ENCODE measurements at places on chromosomes 7 and 10. TPM values are rescaled to one million over a fixed set of nuclear protein-coding genes. Genes with fewer than 3 reads are reported as not detected.

The AS3MT gene
- total RNA-seq = 7.0 TPM

The UPF2 gene
- 18.3 TPM for total RNA-seq

The RBP3 gene
- total RNA-seq = not detected

The CALML3 gene
- total RNA-seq = not detected

The SEMA4G gene
- total RNA-seq = 0.81 TPM

The SNX10 gene
- 2.5 TPM for total RNA-seq

The H2BK1 gene
- total RNA-seq = not detected

The HOGA1 gene
- 0.08 TPM for total RNA-seq

The NUTM2E gene
- total RNA-seq = not detected

The PON2 gene
- total RNA-seq = 52.5 TPM

The UCMA gene
- not detected for total RNA-seq

The KLHL7 gene
- total RNA-seq = 28.5 TPM

The EVX1 gene
- total RNA-seq = not detected

The AVL9 gene
- 26.9 TPM for total RNA-seq

The C7orf33 gene
- not detected for total RNA-seq

The ST7 gene
- total RNA-seq = 16.4 TPM

The NPFFR1 gene
- total RNA-seq = not detected

The HOXA3 gene
- 3.5 TPM for total RNA-seq

The CELF2 gene
- 42.8 TPM for total RNA-seq

The PRKCQ gene
- total RNA-seq = 0.08 TPM

The PTPRZ1 gene
- 0.72 TPM for total RNA-seq

The ACBD7 gene
- 0.99 TPM for total RNA-seq

The PDZD8 gene
- total RNA-seq = 42.2 TPM

The ZCWPW1 gene
- 2.4 TPM for total RNA-seq

The UTF1 gene
- not detected for total RNA-seq

The SLC26A4 gene
- total RNA-seq = 0.65 TPM

The TRPV5 gene
- not detected for total RNA-seq

The PRKAR2B gene
- total RNA-seq = 6.9 TPM

The PAPOLB gene
- not detected for total RNA-seq

The SAP25 gene
- not detected for total RNA-seq

Measured in fibroblast of the aortic adventitia (primary cell).